ENCODE measurements at places on chromosomes 6 and 20.

DNA sequence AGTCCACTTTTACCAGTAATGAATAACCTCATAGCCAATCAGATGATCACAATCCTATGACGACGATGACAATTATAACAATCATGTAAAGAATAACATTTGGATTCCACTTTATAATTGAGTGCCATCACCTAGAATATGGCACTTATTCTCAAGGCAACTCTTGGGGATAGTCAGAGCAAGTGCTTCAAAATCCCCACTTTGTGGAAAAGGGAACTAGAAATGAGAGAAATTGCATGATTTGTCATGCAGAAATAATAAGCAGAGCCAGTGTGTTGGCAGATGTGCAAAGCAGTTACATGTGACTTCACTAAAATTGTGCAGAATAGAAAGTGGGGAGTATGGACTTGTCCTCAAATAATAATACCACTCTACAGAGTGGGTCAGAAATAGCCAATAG lies 41.3 kb downstream of the FRK start:
- no peak for DNase-seq

GRCh38 chr6:146886587-146887446 lies 288.0 kb downstream of the ADGB start:
- no peak for DNase-seq

GRCh38 chr20:1712634-1713624 lies 55.4 kb upstream of the SIRPG start:
- DNase-seq, result no peak

GRCh38 chr20:37567331-37567665 lies 39.6 kb upstream of the BLCAP start:
- no peak for DNase-seq

DNA sequence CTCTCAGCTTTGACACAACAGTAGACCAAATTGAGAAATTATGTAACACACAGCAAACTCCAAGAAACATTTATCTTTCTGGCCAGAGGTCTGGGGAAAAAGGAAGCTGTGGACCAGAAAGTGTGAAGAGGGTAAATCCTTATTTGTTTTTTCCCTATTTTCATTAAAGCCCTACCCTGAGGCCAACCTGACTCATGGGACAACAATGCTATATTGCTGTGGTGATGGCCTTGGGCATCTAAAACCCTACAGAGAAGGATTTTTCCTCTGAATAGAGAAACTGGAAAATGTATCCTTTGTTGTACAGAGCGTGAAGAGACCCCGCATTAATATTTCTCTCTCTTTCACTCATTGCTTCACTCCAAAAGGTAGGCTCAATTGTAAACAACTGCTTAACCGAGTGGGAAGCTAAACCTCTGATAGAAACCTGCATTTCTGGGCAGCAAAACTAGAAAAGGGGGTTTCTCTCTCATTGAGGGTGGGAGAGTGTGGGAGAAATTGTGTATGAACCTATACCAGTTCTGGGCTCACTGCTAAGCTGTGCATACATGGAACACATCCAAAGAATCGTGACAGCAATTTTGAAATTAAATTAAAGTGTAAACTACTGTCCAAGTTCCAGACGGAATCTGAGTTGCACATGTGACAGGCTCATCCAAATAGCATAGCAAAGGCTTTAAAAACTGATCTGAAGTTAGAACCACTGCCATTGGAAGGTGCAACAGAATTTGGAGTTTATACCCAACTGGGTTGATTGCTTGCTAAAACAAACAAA lies 175.5 kb downstream of the CLVS2 start:
- no peak for DNase-seq

DNA sequence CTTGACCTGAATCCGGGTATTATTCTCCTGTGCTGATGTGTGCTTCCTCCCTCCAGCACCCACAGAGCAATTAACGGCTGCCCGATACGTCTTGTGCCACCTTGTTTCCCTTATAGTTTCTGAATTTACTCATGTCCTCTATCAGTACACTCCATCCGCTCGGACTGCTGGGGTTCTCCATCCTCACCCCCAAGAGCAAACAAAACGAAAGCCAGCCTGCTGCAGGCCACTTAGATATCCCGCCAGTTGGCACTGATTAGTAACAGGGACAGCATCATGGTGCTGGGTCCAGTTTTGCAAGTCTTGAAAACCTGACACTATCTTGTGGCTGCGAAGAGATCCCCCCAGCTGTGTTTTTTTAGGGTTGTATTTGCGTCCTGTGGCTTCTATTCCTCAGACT lies 71.8 kb downstream of the SSR1 start:
- no peak for DNase-seq

DNA sequence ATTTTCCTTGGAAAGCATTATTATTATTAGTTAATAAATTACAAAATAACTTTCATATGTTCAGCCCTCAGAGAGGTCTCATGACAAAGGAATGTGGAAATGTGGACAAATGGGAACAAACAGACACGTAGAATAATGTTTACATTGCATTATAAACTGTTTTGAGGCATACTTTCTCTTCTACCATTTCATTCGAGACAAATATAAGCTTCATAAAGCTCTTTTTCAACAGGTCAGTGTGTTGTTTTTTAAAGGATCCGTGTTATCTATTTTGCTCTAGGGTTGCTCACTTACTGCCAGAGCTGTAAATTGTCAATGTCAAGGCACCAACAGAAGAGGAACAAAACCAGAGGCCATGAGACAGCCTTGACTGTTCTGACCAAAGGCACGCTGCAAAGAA lies 256.8 kb downstream of the PHACTR1 start:
- DNase-seq, result no peak

GRCh38 chr6:15287670-15288375 lies 42.0 kb downstream of the JARID2 start:
- no peak for DNase-seq

- DNase-seq, result no peak
Measured at GRCh38 chr6:121112356-121112755, 221.9 kb downstream of the TBC1D32 start.
